Activated CD4-positive, CD25-positive, alpha-beta regulatory T cell treated with anti-CD3 and anti-CD28 coated beads, Interleukin-2, amount 50 U/mL, for 72 hours (primary cell): ENCODE measurements at places on chromosomes 1 and 21.

GRCh38 chr21:25974964-25975363 lies 195.6 kb downstream of the APP start:
- no peak for DNase-seq

GRCh38 chr1:40922969-40923368 lies 56.5 kb upstream of the CTPS1 start:
- DNase-seq, result no peak

DNA sequence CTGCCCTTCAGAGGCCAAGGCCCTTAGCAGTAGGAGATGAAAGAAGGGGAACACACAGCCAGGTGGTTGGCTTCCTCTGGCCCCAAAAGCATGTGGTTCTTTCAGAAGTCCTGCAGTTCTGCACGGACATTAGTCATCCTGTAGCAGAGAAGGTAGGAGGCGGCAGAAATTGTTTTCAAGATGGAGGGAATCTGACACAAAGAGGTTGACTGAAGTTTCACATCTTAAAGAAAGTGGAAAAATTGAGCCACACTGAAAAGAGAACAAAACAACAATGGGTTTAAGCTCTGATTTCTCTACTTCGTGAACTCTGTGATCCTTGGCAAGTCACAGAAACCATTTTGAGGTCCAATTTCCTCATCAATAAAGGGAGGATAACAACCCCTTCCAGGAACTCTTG lies 125.3 kb upstream of the DNAH14 start:
- no peak for DNase-seq

DNA sequence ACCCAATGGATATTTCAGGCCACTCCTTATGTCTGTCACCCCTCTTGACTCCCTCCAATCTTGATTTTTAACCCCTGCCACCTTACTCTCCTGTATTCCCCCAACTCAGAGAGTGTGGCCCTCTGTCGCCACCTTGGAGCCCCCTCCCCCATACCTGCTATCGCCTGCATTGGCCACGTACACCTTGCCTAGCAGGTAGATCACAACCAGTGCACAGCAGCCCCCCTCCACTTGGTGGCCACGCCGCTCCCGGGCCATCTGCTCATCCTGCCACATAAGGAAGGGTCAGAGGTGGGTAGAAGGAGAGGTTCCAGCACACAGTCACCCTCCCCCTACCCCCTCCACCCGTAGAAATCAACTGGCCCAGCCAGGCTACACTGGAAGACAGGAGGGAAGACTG lies 2.9 kb downstream of the PPM1J start:
- DNase-seq, result no peak

- DNase-seq, result peak; percentile 46
Measured at GRCh38 chr1:84298328-84298683, 3.2 kb upstream of the SAMD13 start.

DNA sequence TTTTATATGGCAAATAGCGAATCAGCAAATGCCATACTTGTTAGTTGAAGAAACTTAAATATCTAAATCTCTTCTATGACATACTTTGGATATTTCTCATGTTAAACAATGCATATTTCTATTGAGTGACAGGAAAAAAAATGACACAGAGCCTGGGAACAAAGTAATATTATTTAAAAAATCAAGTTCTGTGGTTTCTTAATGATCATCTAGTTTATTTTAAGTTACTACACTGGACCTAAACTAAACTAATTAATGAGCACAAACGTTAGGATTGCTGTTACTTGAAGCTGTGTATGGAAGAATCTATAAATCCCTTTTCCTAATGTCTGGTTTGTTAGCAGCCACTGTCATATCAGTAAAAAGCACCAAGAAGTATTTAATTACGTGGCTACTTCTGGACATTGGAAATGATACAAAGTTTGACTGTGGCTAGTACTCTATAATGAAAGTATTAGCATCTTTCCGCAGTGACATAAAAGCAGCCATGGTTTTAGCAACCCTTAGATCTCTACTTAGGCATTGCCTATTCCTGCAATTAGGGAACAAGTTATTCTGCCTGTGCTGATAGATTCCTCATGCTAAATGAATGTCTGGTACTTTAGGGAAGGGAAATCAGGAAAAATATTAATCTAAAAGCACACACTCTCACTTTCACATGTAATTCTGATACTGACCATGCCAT lies 981.7 kb upstream of the B3GALT2 start:
- no peak for DNase-seq

GRCh38 chr1:66282891-66283621 lies 250.9 kb upstream of the SGIP1 start:
- DNase-seq, result no peak
